NCI-H1105 (cell line): ENCODE measurements at places on chromosomes 7 and 10.

DNA sequence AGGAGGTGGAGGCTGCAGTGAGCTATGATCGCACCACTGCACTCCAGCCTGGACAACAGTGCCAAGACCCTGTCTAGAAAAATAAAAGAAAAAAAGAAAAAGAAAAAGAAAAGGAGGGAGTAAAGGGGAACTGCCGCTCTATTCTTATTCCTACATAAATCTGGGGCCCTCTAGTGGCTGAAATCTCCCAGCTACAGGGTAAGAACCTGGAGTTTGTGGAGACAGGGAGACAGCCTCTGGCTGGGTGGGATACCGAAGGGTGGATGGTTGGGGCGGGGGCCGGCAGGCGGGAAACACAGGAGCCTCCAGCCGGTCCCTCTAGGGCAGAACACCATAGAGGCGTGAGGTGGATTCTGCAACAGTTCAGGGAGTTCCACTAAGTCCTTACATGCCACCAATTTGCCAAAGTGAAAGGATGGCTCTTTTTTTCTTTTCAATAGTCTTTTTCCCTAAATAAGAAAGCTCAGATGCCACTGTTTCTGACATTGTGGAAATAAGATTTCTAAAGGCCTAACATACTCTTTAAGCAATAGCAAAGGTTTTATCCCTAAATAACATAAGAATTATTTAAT is 117.3 kb downstream of the SVIL start:
- DNase-seq: no peak

DNA sequence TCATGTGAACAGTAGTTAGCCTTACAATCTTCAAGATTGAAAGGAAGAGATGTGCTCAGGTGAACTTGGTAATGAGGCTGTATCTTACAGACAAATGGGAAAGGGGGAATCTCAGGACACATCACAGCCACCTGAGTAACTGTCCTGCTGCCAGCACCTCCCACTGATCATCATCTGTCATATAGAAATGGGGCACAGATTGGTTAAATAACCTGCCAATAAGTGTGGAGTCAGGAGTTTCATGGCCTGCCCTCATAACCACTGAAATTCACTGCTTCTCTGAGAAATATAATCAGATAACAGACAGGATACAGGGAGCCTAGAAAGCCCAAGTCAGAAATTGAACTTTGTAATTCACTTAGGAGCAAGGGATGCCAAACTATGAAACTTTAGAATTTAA is 64.9 kb upstream of the TAS2R16 start:
- no peak for DNase-seq

DNA sequence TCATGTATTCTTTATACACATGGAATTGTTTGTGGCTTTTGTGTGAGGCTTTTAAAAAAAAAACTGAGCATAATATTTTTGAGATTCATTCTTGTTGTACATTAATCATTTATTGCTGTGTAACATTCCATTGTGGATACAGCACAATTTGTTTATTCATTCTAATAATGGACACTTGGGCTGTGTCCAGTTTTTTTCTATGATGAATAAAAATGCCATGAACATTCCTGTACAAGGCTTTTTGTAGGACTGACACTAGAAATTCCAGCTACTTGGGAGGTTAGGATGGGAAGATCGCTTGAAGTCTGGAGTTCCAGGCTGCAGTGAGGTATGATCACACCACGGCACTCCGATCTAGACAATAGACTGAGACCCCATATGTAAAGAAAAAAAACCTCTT is 254.3 kb upstream of the CACNA2D1 start:
- no peak for DNase-seq

DNA sequence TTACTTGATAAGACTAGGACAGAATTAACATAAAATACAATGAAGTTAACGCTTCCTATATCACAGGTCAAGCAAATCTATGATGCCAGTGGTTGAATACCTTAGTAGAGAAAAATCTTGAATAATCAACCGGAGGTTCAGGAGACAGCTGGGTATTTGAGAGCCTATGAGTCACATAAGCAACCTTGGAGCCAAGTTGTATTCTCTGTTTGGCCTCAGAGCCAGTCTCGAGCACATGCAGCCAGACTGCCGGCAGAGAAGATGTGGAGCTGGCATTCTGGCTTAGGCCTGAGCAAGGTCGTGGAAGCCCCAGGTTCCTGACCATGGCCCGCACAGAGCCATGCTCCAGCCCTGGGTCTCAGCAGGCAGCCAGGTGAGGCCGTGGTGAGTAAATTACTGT is 90.3 kb downstream of the FAM204A start:
- no peak for DNase-seq

GRCh38 chr7:43118313-43118712 is 5.9 kb downstream of the HECW1 start:
- no peak for DNase-seq

DNA sequence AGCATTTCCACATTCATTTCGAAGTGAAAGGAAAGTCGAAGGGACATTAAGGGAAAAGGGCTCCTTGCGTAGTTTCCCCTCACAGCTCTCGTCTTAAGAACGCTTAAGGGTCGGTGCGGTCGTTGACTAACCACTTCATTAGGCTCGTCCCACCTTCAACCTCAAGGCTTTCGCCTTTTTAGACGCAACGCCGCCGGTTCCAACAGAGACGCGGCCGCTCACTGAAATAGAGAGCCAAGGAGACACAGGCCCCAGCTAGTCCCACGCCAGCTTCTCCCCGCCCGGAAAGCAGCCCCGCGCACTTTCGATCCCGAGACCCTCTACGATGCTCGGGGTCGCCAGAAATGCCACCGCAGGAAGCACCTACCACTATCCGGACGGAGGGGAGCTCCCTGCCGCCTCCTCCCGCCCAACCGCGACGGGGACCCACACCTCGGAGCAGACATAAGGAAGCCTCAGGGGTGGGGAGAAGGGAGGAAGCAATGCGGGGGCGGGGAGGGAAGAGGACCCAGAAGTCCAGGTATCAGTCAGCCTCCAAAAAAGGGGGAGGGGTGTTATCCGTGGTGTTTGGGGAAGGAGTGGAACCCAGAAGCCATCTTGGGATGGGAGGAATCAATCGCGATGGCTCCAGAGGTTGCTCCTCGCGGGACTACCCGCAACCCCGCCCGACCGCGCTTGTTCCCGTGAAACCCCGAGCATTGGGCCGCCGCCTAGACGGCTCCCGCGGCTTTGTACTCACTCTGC is 559 bp downstream of the TRA2A start:
- peak; percentile 59 for DNase-seq

DNA sequence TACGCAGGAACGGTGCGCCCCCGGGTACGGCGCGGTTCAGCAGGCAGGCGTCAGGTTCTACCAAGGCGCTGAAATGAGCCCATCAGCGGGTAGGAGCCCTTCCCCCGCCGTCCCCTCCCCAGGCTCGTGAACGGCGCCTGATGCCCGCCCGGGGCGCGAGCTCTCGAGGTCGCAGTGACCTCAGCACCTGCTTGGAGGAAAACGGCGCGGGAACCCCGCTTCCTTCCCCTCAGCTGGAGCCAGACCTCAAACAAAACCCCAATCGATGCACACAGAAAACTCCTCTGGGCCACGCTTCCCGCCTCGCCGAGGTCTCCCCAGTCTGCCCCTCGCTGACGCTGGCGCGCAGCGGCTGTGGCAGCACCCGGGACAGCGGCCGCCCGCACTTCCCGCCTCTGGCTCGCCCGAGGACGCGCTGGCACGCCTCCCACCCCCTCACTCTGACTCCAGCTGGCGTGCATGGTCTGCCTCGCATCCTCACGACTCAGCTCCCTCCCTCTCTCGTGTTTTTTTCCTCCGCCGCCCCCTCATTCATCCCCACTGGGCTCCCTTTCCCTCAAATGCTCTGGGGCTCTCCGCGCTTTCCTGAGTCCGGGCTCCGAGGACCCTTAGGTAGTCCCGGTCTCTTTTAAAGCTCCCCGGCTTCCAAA is 514 bp upstream of the GAD2 start:
- DNase-seq: no peak

DNA sequence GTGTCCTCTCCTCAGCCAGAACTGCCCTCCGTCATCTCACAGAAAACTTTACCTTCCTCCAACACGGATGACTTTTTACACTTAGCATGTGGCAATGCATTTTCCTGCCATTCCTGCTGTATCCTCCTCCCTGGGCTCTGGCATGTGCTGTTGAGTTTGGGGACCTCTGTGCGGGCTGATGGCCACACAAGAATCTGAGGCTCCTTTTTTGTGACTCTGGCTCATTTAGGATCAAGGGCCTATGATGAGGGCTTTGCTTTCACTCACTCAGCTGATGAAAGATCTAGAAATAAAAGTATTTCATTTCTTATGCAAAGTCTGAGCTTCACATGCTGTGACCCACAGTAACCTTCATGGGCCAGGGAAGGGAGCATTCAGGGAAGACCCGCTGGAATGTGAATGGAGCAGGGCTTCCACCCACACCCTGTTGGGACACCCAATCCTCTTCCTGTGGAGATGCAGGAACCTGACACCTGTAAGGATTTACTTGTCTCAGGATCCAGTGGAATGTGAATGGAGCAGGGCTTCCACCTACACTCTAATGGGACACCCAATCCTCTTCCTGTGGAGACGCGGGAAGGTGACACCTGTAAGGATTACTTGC is 500.3 kb upstream of the MKI67 start:
- no peak for DNase-seq

- DNase-seq: peak; percentile 46
Measured at GRCh38 chr7:33062023-33062781, at the start of gene NT5C3A. Gene NT5C3A, minus strand, starts transcription at chr7:33062776. Its CDS starts 71 bp downstream, at chr7:33062705.

DNA sequence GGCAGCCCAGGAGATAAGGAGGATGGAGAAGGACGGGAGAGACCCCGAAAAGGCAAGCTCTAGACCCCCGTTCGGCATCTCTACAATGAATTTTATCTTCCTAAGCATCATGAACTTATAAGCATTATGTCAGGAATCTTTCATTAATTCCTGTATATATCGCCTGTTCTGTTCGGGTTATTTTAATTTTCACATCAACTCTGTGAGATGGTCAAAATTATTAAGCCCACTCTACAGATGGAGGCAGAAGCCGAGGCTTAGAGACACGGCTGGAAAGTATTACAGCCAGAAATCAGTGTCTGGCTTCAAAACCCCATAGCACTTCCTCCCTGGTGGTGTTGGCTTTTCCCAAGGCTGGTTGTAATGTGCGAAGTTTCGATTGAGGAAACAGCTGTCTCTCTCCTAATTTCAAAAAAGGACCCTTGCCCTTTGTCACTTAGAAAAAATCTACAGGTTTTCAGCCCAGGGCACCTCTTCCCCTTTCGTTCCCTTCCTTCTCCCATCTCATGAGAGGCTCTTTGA is 1.5 kb upstream of the GRM8 start:
- DNase-seq: no peak

DNA sequence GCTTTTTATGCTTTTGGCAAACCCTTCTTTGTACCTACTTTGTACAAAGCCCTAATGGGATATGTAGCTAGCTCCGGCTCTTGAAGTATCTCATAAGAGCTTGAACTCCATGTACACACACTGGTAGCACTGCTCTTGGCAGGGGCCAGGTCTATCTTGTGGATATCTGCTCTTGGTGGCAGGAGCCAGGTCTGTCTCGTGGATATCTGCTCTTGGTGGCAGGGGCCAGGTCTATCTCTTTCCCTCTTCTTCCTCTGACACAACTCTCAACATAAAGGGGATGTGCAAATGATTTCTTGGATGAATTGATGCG is 91.9 kb downstream of the WNT2 start:
- no peak for DNase-seq

- no peak for DNase-seq
Measured at GRCh38 chr10:112663234-112664125, 216.5 kb downstream of the VTI1A start.

- DNase-seq: no peak
Measured at GRCh38 chr10:78116361-78116760, 82.7 kb downstream of the RPS24 start.

DNA sequence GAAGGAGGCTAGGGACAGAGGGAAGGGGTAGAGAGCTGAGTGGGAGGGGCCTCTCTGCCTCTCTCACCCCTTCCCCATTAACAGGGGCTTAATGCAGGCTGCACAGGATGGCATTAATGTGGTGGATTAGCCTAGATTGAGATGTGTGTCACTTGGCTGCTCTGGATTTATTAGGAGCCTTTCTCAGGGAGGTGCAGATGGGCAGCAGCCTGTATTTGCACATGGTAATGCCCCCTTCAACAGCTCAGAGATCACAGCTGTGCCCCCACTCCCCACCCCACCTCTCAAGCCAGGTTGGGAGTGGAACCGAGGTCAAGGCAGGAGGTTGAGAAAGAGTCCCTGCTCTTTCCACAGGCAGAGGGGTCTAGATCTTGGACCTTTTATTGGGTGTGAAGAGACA is 7.3 kb downstream of the PITX3 start:
- no peak for DNase-seq
